Ureter (tissue), 1 donor: ENCODE measurements at places on chromosomes 3 and 15. TPM values are rescaled to one million over a fixed set of nuclear protein-coding genes. Genes with fewer than 3 reads are reported as not detected.

The KNL1 gene
- 1.2 TPM for total RNA-seq

DNA sequence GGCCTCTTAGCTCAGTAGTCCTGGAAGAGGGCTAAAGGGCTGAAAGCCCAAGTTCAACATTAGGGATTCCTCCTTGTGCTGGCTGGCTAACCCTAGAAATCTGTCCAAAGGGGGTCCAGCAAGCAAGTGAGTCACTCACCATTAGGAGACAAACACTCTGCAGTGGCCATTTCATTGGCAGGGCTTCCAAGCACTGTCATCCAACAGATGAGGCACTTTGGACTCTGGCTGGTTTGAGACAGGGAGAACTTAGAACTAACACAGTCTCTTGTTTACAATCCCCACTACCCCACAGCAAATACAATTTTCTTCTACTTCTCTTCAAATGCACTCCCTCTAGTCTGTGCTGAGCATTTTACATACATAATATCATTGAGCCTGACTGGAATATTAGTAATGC, 10.1 kb upstream of the WNT5A start:
- no peak for DNase-seq

The TRH gene
- not detected for total RNA-seq

- DNase-seq = no peak
Observed at GRCh38 chr15:44710236-44711095, 657 bp downstream of the PATL2 start.

DNA sequence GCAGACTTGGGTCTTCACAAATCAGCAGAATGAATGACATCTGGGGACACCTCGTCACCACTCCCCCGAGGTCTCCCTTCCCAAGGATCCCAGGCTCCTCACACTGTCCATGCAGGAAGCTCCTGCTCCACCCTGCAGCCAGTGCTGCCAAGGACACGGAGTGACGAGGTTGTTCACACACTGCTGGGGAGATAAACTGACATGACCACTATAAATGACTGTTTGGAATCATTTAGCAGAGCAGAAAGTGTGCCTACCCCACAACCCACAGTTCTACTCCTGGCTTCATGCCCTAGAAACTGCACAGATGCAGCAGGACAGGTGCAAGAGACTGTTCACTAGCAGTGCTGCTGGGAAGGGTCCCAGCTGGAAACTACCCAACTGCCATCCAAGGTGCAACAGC, 19.7 kb upstream of the PRSS50 start:
- no peak for DNase-seq
